Stimulated activated CD8-positive, alpha-beta memory T cell treated with anti-CD3 and anti-CD28 coated beads, Interleukin-15, amount 100 ng/mL, for 24 hours (primary cell): ENCODE measurements at places on chromosomes 6 and 20.

GRCh38 chr6:142325111-142325510 is 23.3 kb downstream of the ADGRG6 start:
- no peak for DNase-seq

DNA sequence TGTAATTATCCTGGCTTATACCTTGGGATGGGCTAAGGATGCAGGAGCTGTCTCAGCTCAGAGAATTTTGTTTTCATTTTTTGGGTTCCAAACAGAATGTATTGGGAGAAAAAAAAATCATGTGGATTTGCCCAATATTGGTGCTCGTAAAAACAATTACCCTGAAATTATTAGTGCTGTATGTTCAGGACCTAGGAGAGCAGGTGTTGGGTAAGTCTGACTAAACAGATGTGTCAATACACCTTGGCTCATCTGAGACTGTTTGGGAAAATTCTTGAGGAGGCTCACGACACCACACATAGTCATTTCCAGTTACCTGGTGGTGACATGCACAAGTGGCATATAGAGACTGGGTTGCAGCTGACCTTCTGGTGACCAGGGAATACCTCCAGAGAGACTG is 802.1 kb upstream of the FLRT3 start:
- DNase-seq: no peak

GRCh38 chr6:127912914-127913313 is 12.1 kb upstream of the THEMIS start:
- no peak for DNase-seq

DNA sequence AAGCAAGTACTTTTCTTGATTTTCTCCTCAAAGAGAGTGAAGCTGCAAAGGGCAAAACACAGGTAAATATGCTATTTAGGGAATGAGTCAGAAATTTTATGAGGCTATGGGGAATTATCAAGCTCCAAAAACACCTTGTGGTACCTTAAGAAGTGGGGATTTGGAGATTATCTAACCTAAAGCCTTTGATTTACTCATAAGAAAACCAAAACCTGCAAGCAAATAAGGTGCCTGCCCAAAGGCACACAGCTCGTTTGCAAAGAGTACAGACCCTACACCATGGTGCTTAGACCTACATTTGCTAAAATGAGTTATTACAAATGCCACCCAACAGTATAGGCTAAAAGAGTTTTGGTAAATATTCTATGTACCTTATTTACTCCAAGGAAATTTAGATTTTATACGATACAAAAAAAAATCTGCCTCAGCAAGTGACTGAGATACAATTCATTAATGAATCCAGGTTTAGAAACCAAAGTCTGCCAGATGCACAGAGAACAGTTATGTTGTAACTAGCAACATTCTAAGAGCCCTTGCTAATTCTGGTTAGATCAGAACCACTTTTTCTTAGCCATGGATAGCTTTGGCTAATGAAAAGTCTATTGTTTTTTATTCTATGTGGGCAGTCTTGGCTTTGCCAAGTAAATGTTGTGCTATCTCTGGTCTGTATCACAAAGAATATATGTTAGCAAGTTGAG is 101.5 kb downstream of the KHDC1L start:
- DNase-seq: no peak
